ENCODE measurements at places on chromosomes 1 and 21.

GRCh38 chr1:20266141-20266540, 24.5 kb upstream of the VWA5B1 start:
- no peak for DNase-seq

GRCh38 chr1:55150880-55151588, 64.1 kb downstream of the USP24 start:
- no peak for DNase-seq

DNA sequence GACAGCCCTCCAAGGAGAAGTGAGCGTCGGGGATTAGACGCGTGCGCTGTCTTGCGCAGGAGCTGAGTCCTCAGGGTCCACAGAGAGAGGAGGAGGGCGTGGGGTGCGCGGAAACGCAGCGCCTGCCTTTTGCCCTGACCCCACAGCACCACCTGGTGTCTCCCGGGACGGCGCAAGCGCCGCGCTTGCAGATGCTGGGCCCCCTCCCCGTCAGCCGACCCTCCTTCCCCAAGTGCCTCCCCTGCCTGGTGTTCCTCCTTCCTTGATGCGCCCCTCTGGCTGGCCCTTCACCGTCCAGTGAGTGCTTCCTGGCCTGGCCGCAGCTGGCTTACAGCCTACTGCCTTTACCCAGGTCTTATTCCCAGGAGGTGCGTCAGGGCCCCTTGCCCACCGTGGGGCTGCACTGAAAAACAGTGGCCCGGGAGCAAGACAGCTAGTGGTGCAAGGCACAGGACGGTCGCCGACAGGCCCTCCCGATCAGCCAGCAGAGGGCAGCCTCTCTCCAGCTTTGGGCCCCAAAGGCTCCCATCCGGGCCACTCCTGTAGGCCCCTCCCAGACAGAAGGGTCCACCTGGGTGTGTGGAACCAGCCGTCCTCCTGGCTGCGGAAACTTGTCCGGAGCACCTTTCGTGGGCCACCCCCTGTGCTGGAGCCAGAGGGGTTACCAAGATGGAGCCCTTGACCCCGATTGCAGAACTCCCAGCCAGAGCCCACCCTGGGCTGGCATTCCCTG, 12.9 kb upstream of the PHLDA3 start:
- DNase-seq = peak; percentile 93

- DNase-seq = no peak
Observed at GRCh38 chr1:229862017-229862774, 204.8 kb upstream of the GALNT2 start.

GRCh38 chr1:111442457-111442856, 6.6 kb downstream of the WDR77 start:
- DNase-seq = no peak

DNA sequence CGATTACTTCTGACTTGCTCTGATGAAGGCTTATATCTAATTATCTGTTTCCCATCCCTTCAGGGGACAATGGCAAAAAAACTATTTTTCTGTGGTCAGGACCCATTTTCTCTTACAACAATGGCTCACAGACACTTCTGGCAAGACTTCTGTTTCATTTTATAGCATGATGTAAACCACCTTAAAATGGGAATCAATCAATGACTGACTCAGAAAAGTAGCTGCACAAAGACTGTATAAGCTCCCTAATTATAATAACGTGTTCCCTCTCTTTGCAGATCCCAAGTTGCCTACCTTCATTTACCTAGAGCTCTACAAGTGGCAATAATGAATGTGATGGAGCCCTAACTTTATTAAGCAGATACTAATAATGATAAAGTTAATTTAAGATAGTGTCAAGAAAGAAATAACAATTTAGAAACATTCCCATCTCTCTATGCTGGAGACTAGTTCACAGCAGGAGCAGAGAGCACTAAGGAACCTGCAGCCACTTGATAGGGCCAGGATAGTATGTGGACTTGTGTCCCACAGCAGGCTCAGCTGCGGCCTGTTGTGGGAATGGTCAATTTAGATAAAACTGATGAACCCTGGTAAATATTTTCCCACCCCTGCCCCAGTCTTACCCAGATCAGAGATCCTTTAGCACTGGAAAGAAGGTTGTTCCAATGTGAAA, 538 bp downstream of the GBP2 start:
- no peak for DNase-seq
